ENCODE measurements at places on chromosomes 11 and 22.

DNA sequence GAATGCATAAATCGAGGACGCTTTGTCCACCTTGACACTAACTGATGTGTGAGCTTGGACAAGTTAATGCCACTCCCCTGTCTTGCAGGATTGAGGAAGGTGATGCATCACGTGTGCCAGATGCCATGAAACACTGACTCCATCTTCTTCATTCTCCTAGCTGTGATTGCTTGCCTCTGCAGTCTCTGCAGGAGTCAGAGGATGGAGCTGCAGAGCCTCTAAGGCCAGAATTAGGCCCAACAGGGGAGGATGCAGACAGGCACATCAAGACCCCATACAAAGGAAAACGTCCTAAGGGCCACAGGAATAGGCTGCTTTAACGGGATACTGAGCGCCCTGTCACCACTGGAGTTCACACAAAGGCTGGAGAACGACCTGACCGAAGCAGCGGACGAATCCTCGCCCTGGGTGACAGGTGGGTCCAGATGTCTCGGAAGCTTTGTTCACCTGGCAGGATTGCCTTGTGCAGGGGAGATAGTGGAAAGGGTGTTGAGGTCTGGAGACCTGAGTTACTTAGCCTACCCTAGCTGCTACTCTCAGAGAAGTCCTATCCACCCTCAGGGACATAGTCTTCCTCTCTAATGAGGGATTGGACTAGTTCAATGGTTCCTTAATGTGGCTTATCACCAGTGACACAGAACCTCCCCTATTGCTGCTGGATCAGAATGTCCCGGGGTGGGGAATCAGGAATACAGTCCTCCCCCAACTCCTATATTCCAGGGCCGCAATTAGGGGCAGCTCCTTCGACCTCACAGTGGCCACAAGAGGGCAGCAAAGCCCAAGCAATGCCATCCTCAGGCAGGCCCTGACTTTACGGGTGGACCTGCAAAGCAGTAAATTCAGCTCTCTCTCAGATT, 32.4 kb downstream of the DBX1 start:
- no peak for DNase-seq

- no peak for DNase-seq
Measured at GRCh38 chr22:47564651-47565434, 802.4 kb downstream of the TBC1D22A start.

DNA sequence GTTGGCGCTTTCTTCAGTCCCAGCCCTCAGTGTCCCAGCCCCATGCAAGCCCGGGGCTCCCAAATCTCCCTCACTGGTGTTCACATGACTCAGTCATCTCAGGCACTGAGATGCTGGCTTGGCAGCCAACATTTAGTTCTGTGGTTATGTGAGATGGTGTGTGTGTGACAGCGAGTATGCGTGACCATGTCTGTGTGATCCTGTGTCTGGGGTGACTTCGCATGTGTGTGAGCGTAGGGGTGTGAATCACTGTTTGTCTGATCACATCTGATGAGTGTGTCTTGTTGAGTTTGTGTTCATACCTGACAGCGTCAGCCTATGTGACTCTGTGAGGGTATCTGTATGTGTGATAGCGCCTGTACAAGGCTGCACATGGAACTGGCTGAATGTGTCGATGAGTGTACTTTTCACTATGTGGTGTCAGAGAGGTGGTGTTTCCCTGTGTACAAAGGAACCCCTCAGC, 16.2 kb downstream of the CREB3L1 start:
- DNase-seq, result no peak

DNA sequence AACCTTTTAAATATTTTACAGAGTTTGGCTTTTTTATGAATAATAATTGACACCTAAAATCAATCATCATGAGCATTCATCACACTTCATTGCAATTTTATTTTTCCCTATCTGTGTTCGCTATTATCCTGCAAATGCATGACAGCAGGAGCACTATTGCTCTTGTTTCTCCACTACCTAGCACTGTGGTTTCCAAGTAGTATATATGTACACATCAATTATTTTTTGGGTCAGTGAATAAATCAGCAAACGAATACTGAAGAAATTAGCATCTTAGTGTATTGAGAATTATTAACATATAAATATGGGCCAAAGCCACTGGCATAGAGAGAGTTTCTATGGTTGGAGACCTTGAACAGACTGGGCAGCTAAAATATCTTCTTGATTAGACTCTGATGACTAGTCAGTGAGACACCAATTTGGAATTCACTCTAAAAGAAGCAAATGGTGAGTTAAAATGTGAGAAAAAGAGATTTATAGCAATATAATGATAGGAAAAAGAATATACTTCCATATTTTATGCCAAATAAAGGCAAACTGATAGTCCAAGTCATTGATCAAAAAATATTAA, 731.1 kb upstream of the LUZP2 start:
- DNase-seq, result no peak

DNA sequence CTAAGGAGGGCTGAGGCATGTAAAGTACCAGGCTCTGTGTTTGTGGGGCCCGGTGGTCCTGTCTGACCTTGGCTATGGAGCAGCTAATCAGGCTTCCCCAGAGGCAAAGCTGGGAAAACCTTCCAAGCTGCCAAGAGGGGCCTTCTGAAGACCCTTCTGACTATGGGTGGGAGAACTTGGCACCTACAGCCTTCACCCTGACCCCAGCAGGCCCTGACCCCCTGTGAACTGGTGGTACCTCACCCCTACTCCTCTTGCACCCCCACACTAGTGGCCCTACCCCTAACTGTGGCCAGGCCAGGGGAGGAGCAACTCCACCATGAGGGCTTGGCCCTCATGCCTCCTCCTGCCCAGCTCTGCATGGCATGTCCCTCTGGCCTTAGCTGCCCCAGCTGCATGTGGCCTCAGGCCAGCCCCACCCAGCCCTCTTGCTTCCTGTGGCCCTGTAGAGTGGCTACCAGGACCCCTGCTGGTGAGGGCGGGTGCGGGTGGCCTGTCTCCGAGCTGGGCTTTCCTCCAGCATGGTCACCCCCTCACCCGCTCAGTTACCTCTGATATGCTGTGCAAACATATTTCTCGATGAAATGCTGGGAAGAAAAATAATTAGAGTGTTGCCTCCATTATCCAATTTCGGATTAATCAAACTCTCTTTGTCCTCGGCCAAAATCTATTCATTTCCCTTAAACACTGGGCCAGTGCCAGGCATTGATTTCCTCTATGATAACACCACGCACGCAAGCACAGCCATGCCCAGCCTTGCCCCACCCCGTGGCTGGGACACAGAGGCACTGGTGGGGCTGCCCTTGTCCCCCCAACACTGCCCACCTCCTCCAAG, 7.5 kb downstream of the GNAZ start:
- no peak for DNase-seq

DNA sequence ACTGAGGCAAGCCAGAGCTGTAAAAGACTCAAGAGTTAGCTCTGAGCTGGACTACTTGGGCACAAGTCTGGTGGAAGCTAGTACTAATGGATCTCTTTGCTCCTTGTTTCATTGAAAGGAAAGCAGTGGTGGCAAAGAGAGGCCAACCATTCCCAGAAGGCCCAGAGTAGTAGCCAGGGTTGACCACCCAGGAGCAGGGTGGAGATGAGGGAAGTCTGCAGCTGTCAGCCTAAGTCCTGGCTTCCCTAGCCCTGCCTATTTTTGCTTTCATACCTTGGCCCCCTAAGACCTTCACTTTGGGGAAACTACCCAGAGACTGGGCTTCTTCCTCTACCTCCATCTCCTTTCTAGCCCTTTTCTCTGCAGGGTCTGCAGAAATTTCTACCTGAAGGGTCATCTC, 155.0 kb upstream of the NCAM1 start:
- DNase-seq, result no peak

Data from NCI-H524 treated with DMSO at 0.1 percent for 48 hours (cell line).